ENCODE measurements at places on chromosomes 13 and 19.

GRCh38 chr13:42969565-42970172 lies 22.4 kb downstream of the EPSTI1 start:
- DNase-seq, result no peak

DNA sequence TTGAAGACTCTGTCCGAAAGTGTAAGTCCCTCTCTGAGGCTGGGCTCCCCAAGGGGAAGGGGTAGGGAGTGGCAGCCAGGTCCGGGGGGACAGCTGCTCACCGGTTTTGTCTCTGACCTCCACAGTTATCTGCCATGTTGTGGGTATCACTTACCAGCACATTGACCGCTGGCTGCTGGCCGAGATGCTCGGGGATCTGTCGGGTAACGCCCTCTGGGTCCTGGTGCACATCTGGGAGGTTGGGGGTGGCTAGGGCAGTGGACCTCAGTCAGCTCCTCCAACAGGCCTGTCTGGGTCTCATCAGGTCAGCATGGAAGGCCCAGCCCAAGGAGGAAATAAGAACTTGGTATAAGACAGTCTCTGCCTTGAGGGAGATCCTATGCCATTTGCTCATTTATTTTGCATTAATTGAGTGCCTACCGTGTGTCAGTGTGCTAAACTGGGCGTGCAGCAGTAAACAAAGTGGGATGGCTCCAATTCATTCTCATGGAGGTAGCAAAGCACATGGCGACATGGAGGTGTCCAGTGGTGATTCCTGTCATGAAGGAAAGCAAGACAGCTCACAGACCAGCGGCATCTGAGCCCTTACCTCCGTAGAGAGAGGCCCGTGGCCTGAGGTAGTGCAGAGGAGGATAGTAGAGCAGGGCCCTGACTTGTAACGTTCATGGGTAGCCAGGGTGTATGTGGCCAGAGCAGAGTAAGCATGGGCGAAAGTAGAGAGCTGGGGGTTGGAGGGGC lies 13.7 kb downstream of the EIF3K start:
- DNase-seq, result no peak

- no peak for DNase-seq
Measured at GRCh38 chr13:76864259-76864658, 21.9 kb downstream of the KCTD12 start.

DNA sequence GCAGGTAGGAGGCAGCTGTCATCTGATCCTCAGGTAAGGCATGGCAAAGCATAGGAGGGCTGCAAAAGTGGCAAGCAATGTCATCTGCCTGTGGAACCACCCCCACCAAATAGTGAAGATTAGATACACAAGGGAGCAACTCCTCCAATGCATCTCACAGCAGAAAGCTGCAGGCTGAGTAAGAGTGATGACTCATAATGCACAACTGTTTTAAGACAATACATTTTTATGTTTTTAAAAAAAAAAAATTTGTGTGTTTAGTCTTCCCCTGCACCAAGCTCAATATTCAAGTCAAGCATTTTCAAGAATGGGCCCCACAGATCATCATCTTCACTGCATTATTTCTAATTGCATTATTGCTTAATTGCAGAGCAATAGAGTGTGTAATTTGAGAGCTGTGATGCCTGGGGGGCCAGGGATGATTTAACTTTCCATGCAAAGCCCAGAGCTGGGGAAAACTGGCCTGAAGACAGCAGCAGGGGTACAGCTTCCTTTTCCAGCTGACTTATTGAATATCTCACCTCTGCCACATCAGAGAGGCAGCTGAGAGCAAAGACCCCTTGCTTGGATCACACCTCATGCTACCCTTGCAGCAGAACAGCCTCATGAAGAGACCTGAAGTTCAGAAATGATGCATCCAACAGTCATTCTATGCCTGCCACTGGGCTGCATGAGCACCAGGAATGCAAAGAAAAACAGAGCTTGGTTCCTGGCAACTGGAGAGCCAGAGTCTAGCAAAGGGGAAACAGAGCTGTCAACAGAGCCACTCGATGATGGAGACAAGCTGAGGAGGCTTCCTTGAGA lies 22.7 kb upstream of the POP4 start:
- no peak for DNase-seq

GRCh38 chr13:67228031-67228430 lies 2.1 kb downstream of the PCDH9 start:
- no peak for DNase-seq

GRCh38 chr19:50226536-50226935 lies 23.1 kb downstream of the MYH14 start:
- no peak for DNase-seq

GRCh38 chr13:28568286-28568685 lies 73.4 kb upstream of the FLT1 start:
- DNase-seq, result no peak

DNA sequence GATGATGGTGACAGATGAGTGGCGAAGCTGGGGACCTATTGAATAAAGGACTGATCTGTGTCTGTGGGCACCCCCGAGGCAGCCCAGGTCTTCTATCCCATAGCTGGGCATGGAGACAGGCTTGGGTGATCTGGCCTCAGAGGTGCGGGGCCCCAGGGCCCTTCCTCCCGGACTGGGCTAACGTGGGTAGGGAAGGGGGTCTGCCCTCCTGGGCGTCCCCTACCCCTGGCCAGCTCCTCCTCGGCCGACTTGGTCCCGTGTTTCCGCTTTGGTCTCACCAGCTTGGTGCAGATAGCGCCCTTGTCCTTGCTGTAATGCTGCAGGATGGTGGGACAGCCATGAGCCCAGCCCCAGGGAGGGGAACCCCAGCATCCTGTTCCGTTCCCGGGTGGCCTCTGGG lies 3.3 kb downstream of the MATK start:
- DNase-seq, result no peak

- DNase-seq, result no peak
Measured at GRCh38 chr13:23455401-23456185, 22.1 kb upstream of the SACS start.

DNA sequence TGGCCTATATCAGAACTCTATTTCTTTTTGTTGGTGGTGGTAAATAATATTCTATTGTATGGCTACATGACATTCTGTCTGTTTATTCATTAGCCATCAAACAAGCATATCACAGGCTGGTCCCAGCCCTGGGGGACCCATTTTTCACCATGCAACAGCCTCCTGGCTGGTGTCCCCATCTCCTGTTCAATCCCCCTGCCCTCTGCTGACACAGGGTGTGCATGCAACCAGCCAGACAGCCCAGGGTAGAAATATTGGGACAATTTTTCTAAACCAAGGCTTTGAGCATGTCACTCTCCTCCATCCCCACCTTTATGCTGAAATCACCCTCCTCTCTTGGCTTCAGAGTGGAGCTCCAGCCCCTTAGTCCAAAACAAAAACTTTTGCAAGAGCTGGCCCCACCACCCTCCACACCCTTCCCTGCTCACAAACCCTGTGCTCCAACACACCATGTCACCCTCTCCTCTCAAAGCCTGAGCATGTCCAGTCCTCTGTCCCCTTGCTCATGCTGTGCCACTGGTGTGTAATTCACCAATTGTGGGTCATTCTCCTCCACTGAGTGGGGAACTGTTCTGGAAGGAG lies 153.0 kb upstream of the UQCRFS1 start:
- DNase-seq, result no peak

All from SW 1271 (cell line).